ENCODE measurements at places on chromosomes 12 and 14.

DNA sequence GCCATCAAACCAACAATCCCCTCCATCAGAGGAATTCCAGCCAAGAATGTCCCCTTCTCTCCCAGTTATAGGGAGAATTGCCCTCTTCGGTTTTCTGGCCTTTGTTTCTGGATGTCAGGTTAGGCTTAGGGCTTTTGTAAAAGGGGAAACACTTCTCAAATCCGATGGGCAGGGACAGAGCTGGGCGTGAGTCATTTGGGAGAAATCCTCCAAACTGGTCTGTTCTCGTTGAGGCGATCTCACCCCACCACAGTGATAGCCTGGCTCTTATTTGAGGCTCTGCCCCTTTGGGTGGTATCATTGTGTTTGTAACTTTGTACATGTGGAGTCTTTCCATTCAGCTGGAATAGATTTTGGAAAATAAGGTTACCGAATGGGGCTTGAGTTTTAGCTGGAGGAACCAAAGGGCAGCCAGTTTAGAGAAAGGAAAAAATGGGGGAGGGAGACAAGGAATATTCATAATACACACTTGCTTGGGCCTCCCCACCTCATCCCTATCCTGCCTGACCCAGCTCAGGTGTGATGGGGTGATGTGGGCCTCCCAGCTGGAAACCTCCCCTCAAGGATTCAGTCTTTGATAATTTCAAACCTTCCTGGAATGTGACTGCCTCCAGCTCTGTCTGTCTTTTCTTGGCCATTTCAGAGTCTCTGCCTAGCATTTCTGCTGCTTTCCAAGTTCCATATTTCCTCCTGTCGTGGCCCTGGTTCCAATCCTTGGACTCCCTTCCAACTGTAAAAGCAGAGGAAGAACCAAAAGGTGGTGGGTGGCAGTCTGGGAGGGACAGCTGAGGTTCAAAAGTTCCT, 7.5 kb downstream of the HOXC4 start:
- no peak for DNase-seq

- DNase-seq: no peak
These were observed 11.9 kb upstream of the CSAD start for GRCh38 chr12:53192531-53193021.

GRCh38 chr14:78070344-78070743, 99.8 kb upstream of the NRXN3 start:
- DNase-seq: no peak

GRCh38 chr12:108214486-108214885, 85.4 kb downstream of the WSCD2 start:
- DNase-seq: no peak

Measured in stimulated activated CD8-positive, alpha-beta memory T cell treated with anti-CD3 and anti-CD28 coated beads, Interleukin-15, amount 100 ng/mL, for 1 hour (primary cell).